ENCODE measurements at places on chromosomes 4 and X.

DNA sequence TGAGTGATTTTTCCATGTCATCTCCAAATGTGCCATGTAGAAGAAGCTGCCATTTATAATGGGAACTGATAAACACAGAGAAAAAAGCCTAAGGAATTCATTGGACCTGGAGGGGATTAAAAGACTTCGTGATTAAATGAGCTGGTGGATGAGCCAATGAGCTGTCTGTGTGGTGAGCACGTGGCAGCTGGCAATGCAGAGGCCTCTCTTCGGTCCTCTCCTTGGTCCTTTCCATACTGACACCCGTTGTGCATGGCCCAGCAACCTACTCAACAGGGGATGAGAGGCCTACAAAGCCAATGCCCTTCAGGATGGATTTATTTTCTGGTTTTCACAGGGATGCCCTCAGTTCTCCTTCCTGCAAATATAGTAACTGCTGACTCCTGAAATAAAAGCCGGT lies 87.7 kb upstream of the STS start:
- no peak for DNase-seq

DNA sequence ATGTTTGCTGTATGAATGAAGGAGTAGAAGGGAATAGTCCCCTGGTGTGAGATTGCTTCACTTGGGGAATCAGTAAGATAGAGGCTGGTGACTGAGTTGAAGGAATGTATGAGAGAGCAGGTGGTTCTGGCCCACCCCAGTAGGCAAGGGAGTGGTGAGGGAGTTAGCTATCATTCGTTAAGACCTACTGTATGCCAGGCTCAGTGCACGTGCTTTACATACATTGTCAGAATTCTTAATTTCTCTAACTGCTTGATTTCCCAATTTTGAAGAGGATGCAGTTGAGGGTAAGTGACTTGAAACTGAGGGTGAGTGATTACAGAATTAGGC lies 700 bp downstream of the VMA21 start:
- DNase-seq = no peak

DNA sequence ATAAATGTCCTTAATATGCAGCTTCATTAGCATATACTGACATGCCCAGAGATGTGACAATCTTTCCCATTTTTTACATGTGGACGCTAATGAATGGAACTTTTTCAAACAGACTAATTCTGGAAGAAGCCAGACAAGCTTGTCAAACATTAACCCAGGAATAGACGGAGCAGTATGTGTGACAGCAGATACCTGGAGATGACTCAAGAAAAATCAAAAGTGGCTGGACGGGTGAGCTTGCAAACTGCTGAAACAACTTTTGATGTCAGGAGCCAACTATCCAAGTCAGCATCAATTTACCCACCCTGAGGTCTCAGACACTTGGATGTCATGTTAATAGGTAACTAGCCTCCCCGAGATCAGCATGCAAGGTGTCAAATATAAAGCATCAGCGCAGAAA lies 183.0 kb downstream of the PACRGL start:
- no peak for DNase-seq

- peak; percentile 12 for DNase-seq
Observed at GRCh38 chr4:38782452-38783108, at the start of gene TLR10. TLR10 (minus strand) TSS chr4:38782990; CDS start chr4:38775590, 7,400 bp downstream.

GRCh38 chr4:56127716-56128115 lies 179.0 kb downstream of the CEP135 start:
- DNase-seq = no peak

- no peak for DNase-seq
Observed at GRCh38 chr4:83490876-83491450, 6.1 kb upstream of the ABRAXAS1 start.

- DNase-seq = no peak
Observed at GRCh38 chrX:125132274-125132673, 187.4 kb upstream of the TEX13C start.

GRCh38 chr4:184329659-184330400 lies 112.2 kb upstream of the ENPP6 start:
- DNase-seq = no peak

- DNase-seq = no peak
Observed at GRCh38 chr4:35494955-35495354, 749.4 kb downstream of the ARAP2 start.

GRCh38 chrX:23436875-23437274 lies 102.2 kb downstream of the PTCHD1 start:
- no peak for DNase-seq

GRCh38 chr4:53019485-53020382 lies 157.6 kb downstream of the RASL11B start:
- no peak for DNase-seq

DNA sequence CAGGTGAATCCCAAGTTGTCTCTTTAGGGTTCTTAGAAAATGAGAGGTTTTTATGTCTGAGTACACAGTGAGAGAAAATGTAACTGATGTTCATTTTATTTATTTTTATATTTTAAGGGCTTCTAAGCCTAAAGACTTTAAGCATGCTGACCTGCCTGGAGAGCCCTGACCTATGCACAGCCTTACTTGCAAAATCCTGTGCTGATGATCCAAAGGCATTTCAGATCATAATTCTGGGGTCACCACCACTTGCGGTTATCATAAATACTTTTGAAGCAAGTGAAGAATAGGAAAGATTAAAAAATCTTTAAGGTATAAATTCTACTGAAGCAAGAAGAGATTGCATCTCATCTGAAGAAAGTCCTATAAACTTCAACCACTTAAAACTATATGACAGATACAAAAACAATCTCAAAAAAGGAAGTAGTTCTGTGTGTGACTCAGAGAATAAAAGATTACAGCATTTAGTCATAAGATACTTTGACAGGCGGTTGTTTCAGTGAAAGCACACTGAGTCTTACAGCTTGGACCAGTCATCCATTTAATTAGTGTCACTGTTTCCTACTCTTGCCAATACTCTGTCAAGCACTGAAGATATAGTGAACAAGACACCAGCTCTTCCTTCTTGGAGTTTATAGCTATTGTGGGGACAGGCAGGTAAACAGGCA lies 245.2 kb upstream of the DIPK2B start:
- DNase-seq = no peak

GRCh38 chr4:185470501-185471195 lies 885 bp downstream of the CCDC110 start:
- DNase-seq = peak; percentile 13

DNA sequence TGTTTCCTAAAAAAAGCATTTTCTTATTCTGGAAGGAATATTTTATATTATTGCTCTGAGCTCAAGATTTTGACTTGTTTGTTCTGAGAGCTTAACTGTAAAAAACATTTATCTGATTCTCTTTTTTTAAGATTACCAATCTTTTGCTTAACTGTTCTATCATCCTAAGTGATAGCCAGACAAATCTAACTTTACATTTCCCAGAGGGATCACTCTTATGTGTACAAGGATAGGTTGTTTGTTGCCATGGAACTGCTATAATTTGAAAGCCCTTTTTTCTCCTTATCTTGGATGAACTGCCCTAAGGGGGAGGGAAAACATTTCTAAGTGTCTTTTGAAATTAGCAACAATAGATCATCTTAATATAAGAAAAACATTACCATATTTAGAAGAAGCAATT lies 494.7 kb downstream of the TRAM1L1 start:
- no peak for DNase-seq

DNA sequence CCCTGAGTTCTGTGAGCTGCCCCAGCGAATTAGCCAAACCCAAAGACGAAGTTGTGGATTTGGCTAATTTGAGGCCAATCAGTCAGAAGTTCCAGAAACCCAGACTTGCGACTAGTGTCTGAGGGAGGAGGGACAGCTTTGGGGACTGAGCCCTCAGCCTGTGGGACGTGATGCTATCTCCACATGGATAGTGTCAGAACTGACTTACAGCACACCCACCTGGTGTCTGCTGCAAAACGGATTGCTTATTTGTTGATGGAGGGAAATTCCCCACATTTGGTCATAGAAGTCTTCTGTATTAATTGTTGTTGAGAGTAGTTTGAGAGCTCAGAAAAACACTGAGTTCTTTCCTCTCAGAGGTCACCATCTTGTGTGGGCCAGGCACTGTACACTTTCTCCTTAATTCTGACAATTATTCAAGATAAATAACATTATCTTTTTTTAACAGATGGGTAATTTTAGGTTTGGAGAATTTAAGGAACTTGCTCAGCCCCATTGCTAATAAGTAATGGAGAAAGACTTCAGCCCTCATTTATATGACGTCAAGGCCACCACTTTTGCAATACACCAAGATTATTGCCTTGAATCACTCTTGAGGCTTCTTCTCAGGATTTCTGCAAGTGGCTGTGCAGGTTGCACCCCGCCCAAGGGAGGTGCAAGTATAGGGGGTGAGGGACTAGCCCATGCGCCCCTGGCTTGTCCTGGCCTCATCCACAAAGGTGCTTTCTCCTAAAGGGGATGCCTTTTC lies 16.7 kb downstream of the CLRN2 start:
- DNase-seq = no peak

- DNase-seq = no peak
Observed at GRCh38 chr4:41579526-41579925, 41.6 kb downstream of the LIMCH1 start.

- DNase-seq = no peak
Observed at GRCh38 chr4:108029731-108030130, 40.0 kb downstream of the HADH start.

GRCh38 chrX:132795181-132795580 lies 163.2 kb downstream of the HS6ST2 start:
- DNase-seq = no peak

DNA sequence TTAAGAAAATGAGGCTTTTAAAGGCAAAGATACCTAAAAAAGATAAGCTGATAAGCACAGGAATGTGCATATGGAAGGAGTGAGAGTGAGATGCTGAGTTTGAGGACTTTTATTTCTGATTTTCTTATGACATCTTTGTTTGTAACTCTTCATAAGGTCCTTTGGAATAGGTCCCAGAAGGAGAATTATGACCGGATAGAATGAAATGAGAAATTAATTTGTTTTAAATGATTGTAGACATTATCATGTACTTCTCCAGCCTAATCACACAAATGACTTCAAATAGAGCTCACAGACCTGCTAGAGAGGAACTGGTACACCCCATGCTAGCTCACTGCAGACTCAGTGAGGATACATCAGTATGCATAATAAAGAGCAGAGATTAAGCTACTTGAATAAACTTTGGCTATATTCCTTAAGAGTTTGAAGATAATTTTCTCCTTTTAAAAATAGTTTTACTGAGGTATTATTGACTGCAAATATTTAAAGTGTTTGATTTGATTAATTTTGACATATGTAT lies 5.6 kb downstream of the GK2 start:
- DNase-seq = no peak

DNA sequence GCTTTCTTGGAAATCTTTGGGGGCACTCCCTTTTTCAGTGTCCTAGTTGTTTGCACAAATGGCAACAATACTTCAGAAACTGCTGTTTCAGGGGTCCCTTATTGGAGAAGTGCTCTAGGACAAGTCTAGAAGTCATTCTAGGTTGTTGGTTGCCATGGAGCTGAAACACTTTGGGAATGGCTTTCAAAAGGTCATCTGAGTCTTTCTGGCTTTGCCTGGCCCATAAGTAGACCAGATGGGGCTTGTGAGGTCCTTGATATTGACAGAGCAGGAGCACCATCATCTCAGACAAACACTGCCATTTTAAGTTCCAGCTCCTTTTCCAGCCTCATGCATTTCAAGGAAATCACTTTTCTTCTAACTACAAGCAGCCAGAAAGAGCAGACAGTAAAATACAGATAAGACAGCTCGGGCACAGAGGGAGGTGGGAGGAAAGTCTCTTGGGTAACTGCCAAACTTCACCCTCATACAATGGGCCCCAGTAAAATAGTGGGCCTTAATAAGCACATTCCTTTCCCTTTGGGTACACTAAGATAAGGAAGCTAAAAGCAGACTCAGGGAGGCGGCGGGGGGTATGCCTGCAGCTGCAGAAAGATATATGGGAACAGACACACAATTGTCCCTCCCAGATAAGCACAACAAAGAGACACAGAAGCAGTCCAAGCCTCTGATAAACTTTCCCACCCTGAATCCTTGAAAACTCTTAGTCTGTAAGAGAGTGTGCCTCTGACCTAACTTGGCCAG lies 8.5 kb upstream of the NXF3 start:
- no peak for DNase-seq

- DNase-seq = no peak
Observed at GRCh38 chrX:41670112-41670511, 18.7 kb upstream of the GPR34 start.

- DNase-seq = no peak
Observed at GRCh38 chrX:139058831-139059495, 347.4 kb upstream of the FGF13 start.

- no peak for DNase-seq
Observed at GRCh38 chr4:56870946-56871345, 36.8 kb upstream of the REST start.

DNA sequence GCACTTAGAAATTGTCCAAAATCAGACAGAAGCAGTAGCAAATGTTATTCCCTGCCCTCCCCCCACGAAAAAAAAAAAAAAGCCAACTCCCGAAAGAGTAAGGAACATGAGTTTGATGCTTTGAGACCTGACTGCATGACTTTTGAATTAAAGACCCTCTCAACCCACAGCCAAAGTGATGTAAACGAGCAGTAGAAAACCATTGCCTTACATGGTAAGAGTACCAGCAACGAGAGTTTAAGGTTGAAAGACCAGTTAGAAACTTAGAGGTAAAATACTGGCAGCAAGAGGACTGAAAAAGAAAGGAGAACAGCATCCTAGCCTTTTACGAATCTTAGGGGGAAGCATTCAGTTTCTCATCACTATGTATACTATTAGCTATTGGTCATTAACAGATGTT lies 10.0 kb upstream of the ANXA10 start:
- DNase-seq = no peak

- no peak for DNase-seq
Observed at GRCh38 chr4:186904101-186904500, 180.4 kb upstream of the FAT1 start.

DNA sequence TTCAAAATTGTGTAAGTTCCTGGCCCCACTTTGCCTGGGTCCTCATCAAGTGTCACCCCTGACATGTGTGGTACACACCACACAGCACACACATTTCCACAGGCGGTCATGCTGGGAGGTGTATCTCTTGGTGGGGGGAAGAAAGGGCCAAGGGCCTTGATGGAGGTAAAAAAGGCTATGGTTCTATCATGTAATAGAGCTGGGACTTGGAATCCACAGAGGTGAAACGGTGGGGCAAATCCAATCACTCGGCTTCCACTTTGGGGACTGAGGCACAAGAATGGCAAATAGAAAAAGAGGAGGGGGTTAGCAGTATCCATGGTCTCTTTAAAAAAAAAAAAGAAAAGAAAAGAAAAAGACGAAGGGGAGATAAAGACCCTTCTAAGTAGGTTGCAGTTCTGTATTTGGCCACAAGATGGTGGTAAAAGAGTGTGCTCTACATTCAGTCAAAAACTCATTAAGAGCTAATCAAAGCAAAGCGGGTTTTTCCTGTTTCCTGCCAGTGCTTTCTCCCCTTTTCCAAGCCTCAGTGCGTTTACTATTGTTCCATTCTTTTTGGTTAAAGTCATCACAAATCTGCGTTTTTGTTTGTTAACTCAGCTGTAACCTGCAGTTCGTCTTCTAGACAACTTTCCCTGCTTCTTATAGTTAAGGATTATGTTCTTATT lies 37.0 kb upstream of the ATP6AP2 start:
- no peak for DNase-seq

- DNase-seq = no peak
Observed at GRCh38 chr4:11724731-11725130, 296.0 kb upstream of the HS3ST1 start.

All from SHP77 (cell line).